NCI-H1930 (cell line): ENCODE measurements at places on chromosomes 5 and 9.

- no peak for DNase-seq
Observed at GRCh38 chr5:168328814-168329213, 37.4 kb downstream of the WWC1 start.

DNA sequence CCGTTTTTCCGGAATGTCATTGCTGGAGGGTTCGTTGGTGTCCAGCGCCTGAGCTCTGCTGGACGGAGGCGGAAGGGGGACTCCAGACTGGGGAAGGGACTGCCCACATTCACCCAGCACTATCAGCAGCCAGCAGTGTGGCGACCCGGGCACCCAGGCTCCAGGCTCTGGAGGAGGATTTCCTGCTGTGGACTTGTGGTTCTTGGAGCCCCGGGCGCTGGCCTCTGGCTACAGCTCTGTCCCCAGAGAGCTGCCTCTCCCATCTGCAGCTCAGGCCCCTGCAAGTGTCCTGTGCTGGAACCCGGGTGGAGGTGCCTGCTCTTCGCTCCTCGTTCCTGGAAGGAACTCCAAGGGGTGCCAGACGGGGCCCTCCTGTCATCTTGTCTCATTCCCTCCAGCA is 152.6 kb downstream of the RGS3 start:
- no peak for DNase-seq

GRCh38 chr9:3887786-3888496 is 362.1 kb upstream of the RFX3 start:
- DNase-seq = no peak

DNA sequence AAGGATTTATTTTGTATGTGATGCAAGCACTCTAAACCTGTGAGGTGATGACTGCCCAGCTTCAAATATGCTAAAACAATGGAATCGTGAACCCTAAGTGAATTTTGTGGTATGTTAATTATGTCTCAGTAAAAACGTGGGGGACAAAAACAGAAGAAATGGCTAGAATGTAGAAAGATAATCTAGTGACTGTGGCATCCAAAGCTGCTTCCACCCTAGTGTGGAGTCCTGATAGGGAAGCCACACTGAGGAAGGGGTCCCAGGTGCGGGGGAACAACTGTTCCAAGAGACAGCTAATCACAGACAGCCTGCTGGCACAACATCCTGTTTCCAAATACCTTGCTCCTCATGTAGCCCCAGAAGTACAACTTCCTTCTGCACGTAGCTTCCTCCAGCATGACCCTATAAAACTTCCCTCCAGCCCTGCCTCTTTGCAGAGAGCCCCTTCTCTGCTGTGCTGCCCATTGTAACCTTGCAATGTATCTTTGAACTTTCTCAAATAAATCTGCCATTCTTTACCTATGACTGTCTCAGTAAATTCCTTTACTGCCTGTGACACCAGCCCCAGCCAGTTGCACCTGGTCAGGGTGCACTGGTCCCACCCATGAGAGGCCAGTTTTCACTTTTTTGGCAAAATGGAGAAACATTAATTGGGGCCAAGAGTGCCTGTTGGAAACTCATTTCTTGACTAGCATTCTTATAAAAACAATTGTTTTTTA is 4.9 kb downstream of the GMCL2 start:
- DNase-seq = no peak

GRCh38 chr5:56607074-56607473 is 208.3 kb upstream of the MAP3K1 start:
- DNase-seq = no peak

DNA sequence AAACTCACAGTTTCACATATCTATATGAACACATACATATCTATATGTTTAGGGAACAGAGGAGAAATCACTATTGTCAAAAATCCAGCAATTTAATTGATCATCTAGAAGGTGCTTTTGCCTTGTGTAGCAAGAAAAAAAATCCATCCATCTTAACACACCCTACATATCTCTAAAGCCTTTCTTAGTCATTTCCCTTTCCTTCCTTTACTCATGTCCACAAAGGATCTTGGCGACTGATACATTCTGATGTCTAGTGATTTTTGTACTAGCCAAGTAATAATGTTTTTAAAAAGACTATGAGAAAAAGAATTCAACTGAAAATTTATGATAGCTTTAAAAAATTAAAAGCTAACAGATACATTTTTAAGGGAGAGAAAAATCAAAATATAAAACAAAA is 22.5 kb downstream of the ZDHHC21 start:
- no peak for DNase-seq

DNA sequence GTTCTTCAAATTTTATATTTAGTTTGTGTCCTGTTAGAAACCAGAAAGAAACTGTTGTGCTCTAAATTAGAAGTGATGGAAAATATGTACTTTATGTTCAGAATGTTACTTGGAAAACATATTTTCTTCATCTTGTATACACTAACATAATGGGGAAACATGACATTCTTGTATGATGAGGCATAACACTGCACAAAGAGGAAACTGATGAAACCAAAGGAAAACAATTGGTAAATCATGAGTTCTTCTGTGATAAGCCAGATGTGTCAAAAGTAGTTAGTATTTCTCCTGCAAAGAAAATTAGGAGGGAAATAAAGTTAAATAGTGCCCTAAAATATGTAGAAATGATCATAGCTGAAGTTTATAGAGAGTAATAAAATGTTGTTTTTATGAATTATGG is 111.1 kb upstream of the FBN2 start:
- no peak for DNase-seq

GRCh38 chr9:23278561-23278960 is 547.5 kb downstream of the ELAVL2 start:
- no peak for DNase-seq

DNA sequence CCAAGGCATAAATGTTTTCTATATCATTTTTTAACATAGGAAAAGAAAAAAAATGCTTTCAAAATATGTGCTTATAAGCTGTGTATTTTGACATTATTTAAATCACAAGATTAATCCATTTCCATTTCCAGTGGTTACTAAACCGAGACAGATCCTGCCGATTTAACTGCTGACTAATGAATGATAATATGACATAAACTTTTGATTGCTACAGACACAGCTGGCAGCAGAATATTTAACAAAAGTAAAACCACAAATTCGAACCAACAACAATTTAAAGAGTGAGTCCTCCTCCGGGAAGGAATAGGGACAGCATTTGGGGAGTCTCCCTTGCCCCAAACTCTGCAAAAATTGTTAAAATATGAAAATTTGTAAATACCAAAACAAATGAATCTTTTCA is 401.3 kb upstream of the DAB2 start:
- no peak for DNase-seq

- no peak for DNase-seq
Observed at GRCh38 chr5:173331287-173331686, 3.1 kb upstream of the STC2 start.

DNA sequence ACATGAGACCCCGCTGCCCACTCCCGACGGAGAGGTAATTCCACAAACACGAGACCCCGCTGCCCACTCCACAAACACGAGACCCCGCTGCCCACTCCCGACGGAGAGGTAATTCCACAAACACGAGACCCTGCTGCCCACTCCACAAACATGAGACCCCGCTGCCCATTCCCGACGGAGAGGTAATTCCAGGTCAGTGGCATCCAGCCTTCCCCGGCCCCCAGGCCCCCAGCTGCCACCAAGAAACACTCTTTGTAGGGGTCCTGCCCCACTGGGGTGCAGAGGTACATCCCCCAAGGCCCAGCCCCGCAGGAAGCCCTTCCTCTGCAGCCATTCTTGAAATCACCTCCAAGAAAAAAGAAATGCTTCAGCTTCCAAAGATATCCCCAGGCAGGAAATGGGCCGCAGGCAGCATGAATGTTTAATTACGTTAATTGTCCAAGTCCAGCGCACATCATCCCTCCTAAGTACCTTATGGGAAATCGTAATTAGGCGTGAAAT is 115.9 kb downstream of the ADAMTS2 start:
- no peak for DNase-seq

- DNase-seq = no peak
Observed at GRCh38 chr5:40220260-40220659, 459.5 kb upstream of the PTGER4 start.

- DNase-seq = no peak
Observed at GRCh38 chr9:110659891-110660541, 8.6 kb upstream of the MUSK start.

GRCh38 chr5:1152156-1152555 is 40.3 kb upstream of the SLC12A7 start:
- no peak for DNase-seq

GRCh38 chr5:112338681-112339337 is 80.3 kb downstream of the EPB41L4A start:
- no peak for DNase-seq
